ENCODE measurements at places on chromosomes 3 and 15. TPM values are rescaled to one million over a fixed set of nuclear protein-coding genes. Genes with fewer than 3 reads are reported as not detected.

Gene CCDC191
- total RNA-seq = 3.7 TPM

GRCh38 chr3:15969874-15970640, 172.3 kb upstream of the ANKRD28 start:
- H3K27me3 ChIP-seq = no peaks in the 10 kb centered on the region
- H3K36me3 ChIP-seq = no peaks in the 10 kb centered on the region
- H3K27ac ChIP-seq = no peak overlapping the region
- no peak for DNase-seq
- H3K4me3 ChIP-seq = no peak overlapping the region

Gene TMEM207
- total RNA-seq = not detected

Gene RETNLB
- not detected for total RNA-seq

Gene PCSK6
- 0.28 TPM for total RNA-seq

GRCh38 chr15:47764666-47765065, 47.4 kb downstream of the SEMA6D start:
- H3K4me1 ChIP-seq = no peaks in the 10 kb centered on the region
- no peaks in the 10 kb centered on the region for H3K36me3 ChIP-seq
- no peak overlapping the region for H3K4me3 ChIP-seq
- H3K27ac ChIP-seq = no peak overlapping the region
- no peak for DNase-seq

Gene MKRN2OS
- not detected for total RNA-seq

GRCh38 chr3:7275396-7275795, 414.5 kb downstream of the GRM7 start:
- no peaks in the 10 kb centered on the region for H3K4me1 ChIP-seq
- H3K36me3 ChIP-seq = no peaks in the 10 kb centered on the region
- no peak overlapping the region for H3K27ac ChIP-seq
- DNase-seq = no peak
- no peaks in the 10 kb centered on the region for H3K27me3 ChIP-seq

DNA sequence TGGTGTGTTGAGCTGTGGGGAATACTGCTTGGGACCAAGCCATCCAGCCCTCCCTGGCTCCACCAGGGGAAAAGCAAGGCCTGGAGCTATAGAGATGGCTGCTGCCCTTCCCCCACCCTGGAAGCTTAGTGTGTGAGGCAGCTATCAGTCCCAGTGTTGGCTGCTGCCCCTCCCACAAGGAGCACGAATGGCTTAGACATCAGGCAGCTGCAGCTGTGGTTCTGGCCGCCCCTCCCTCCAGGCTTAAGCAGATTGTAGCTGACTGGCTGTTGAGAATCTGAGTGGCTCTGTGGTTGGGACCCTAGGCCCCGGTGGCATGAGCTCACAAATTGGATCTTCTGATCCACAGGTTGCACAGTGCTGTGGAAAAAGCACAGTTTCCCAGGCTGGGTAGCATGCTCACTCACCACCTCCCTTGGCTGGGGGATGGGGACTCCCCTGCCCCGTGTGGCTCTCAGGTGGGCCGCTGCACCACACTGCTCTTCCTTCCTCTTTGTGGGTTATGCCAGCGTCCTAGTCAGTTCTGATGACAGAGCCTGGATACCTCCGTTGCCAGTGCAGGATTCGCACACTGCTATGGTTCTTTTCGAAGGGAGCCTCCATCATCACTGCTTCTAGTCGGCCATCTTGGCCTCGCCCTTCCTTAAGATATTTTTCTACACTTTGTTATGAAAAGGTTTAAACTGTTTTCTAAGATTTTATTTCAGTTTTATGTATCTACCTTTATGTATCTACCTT, 21.2 kb upstream of the SUCNR1 start:
- no peaks in the 10 kb centered on the region for H3K36me3 ChIP-seq
- H3K4me1 ChIP-seq = no peaks in the 10 kb centered on the region
- no peak for DNase-seq
- H3K4me3 ChIP-seq = no peak overlapping the region
- peaks cover 3% of the 10 kb centered on the region for H3K27me3 ChIP-seq

- no peak overlapping the region for H3K27ac ChIP-seq
- no peaks in the 10 kb centered on the region for H3K4me1 ChIP-seq
- H3K36me3 ChIP-seq = no peaks in the 10 kb centered on the region
- DNase-seq = no peak
These were observed 33.2 kb upstream of the ACP3 start for GRCh38 chr3:132283916-132284405.

Gene WNT5A
- total RNA-seq = not detected

GRCh38 chr15:57726411-57726810, 19.9 kb downstream of the POLR2M start:
- no peaks in the 10 kb centered on the region for H3K27me3 ChIP-seq
- DNase-seq = no peak
- H3K4me1 ChIP-seq = no peaks in the 10 kb centered on the region

DNA sequence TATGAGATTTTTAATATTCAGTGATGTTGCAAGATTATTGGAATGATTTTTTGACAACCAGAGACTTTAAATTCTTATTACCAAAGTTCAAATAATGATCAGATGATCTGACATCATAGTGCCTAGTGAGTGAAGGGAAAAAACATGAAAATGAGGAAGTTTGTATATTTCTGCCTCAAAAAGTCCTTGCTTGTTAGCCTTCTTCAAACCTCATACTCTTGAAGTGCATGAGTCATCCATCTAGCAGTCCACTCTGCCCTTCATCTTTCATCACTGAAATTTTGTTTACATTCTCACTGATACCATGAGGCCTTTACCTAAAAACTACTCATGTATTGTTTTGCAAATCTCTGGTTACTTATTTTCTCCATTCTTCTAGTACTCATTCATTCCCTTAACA, 23.9 kb upstream of the OR5H6 start:
- H3K27me3 ChIP-seq = no peaks in the 10 kb centered on the region
- H3K27ac ChIP-seq = no peak overlapping the region
- H3K4me3 ChIP-seq = no peak overlapping the region
- H3K4me1 ChIP-seq = no peaks in the 10 kb centered on the region
- no peak for DNase-seq
- H3K36me3 ChIP-seq = no peaks in the 10 kb centered on the region

Gene ADAMTS17
- total RNA-seq = 13.2 TPM

- no peaks in the 10 kb centered on the region for H3K4me1 ChIP-seq
- H3K4me3 ChIP-seq = no peak overlapping the region
- no peak for DNase-seq
- H3K27ac ChIP-seq = no peak overlapping the region
- no peaks in the 10 kb centered on the region for H3K27me3 ChIP-seq
These were observed 19.3 kb upstream of the TMEM108 start for GRCh38 chr3:133018921-133019320.

- H3K4me3 ChIP-seq = no peak overlapping the region
- no peak overlapping the region for H3K27ac ChIP-seq
- H3K36me3 ChIP-seq = no peaks in the 10 kb centered on the region
- no peaks in the 10 kb centered on the region for H3K27me3 ChIP-seq
These were observed 398.8 kb downstream of the MECOM start for GRCh38 chr3:169264711-169265110.

GRCh38 chr3:16319307-16319706, 54.3 kb downstream of the OXNAD1 start:
- peak overlapping the region; percentile 42 for H3K27ac ChIP-seq
- no peak overlapping the region for H3K4me3 ChIP-seq
- peaks cover 92% of the 10 kb centered on the region for H3K36me3 ChIP-seq
- DNase-seq = peak; percentile 81
- peaks cover 68% of the 10 kb centered on the region for H3K4me1 ChIP-seq
- no peaks in the 10 kb centered on the region for H3K27me3 ChIP-seq

Gene CKMT1A
- not detected for total RNA-seq

Gene GPR171
- 9.7 TPM for total RNA-seq

DNA sequence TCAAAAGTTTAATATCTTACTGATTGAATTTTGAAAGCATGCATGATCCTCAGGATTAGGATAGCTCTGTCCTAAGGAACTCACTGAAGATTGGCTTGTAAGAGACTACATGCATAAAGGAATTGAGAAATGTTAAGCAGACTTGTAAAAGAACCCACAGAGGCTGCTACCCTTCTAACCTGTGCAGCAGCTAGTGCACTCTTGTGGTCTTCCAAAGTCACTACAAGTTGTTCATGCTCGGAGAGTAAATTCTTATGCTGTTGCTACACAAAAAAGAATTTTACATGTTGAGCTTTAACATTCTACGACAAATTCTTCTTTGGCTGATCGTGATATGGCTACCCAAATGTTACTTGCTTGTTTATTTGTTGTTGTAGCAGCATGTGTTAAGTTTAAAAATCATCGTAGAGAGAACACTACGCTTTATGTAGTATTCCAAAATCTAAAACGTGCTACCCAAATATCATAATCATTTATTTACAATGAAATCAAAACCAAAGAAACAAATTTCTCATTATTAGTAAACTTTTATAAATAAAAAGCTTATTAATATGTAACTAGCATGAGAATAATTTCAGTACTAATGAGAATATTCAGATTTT, 55.0 kb downstream of the GOLIM4 start:
- H3K4me1 ChIP-seq = no peaks in the 10 kb centered on the region
- no peak overlapping the region for H3K4me3 ChIP-seq
- H3K27ac ChIP-seq = no peak overlapping the region
- no peak for DNase-seq
- H3K27me3 ChIP-seq = no peaks in the 10 kb centered on the region

DNA sequence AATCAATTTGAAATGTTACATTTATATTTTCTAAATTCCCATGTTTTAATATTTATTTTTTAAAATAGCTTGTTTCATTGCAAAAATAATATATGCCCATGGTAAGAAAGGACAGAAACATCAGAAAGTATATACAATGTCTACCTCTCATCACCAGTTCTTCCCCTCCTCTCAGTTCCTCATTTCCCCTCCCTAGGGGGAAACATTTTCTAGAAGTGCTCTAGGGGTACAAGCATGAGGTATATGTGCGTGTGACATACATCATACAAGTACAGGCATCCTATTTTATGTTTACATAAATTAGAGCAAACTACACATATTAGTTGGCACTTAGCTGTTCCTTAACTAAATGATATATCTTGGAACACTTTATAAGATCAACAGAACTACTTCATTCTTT, 189.3 kb upstream of the VEPH1 start:
- DNase-seq = no peak
- H3K36me3 ChIP-seq = no peaks in the 10 kb centered on the region
- no peaks in the 10 kb centered on the region for H3K27me3 ChIP-seq
- H3K4me1 ChIP-seq = no peaks in the 10 kb centered on the region
- no peak overlapping the region for H3K4me3 ChIP-seq

- H3K36me3 ChIP-seq = peaks cover 47% of the 10 kb centered on the region
- no peak overlapping the region for H3K4me3 ChIP-seq
- no peaks in the 10 kb centered on the region for H3K27me3 ChIP-seq
- H3K4me1 ChIP-seq = no peaks in the 10 kb centered on the region
- DNase-seq = no peak
These were observed 79.9 kb downstream of the VGLL4 start for GRCh38 chr3:11563865-11564185.

Gene KBTBD13
- total RNA-seq = not detected

DNA sequence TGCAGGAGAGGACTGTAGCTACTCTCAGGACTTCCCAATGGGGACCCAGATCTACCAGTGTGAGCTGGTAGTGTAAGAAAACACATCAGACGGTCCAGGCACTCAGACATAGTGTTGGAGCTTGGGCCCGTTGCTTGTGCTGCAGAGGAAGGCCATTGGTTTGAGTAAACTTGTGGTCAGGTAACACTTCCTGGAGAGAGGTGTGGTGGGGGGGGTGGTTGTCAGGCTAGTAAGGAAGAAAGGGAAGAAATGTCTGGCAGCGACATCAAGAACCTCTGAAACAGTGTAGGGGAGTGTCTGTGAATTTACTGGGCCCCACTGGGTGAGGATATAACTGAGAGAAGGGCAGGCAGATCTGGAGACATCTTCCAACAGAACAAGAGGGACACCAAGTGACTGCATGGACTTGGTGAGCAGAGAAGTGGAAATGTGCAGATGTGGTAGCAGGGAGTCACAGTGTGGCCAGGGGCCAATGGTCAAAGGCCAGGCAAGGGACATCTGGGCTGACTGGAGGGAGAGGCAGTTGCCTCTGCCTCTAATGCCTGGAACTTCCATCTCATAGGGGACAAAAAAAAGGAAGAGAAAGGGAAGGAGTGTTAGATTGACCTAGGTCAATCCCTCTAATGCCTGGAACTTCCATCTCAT, 63.7 kb upstream of the MRPS22 start:
- no peaks in the 10 kb centered on the region for H3K27me3 ChIP-seq
- DNase-seq = no peak
- no peak overlapping the region for H3K4me3 ChIP-seq
- H3K4me1 ChIP-seq = no peaks in the 10 kb centered on the region

- H3K27ac ChIP-seq = no peak overlapping the region
- no peaks in the 10 kb centered on the region for H3K36me3 ChIP-seq
- H3K4me3 ChIP-seq = no peak overlapping the region
- no peak for DNase-seq
- no peaks in the 10 kb centered on the region for H3K27me3 ChIP-seq
These were observed 255.1 kb upstream of the WNT5A start for GRCh38 chr3:55742022-55742831.

- H3K4me1 ChIP-seq = no peaks in the 10 kb centered on the region
- no peak overlapping the region for H3K27ac ChIP-seq
- DNase-seq = no peak
- no peaks in the 10 kb centered on the region for H3K27me3 ChIP-seq
- no peaks in the 10 kb centered on the region for H3K36me3 ChIP-seq
These were observed 20.3 kb upstream of the LPP start for GRCh38 chr3:188133646-188134045.

DNA sequence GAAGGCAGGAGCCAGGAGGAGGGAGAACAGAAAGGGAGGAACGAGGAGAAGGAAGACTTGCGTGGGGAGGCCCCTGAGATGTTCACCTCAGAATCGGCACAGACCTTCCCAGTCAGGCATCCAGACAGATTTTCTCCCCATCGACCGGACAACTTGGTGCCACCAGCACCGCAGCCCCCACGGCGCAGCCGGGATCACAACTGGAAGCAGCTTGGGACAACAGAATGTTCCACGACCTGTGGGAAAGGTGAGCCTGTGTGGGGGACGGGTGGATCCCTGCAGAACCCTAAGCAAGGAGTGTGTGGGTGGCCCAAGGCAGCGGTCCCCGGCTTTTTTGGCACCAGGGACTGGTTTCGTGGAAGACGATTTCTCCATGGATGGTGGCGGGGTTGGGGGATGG, 72.6 kb upstream of the NR2E3 start:
- no peak overlapping the region for H3K27ac ChIP-seq
- H3K27me3 ChIP-seq = peaks cover 7% of the 10 kb centered on the region
- no peaks in the 10 kb centered on the region for H3K36me3 ChIP-seq
- no peak for DNase-seq
- H3K4me3 ChIP-seq = no peak overlapping the region

All from CD4-positive, alpha-beta T cell (primary cell).